Stimulated activated CD4-positive, alpha-beta T cell treated with anti-CD3 and anti-CD28 coated beads, Interleukin-1b, Interleukin-23, amount 100 ng/mL, for 1 hour (primary cell): ENCODE measurements at places on chromosomes 1 and 21.

DNA sequence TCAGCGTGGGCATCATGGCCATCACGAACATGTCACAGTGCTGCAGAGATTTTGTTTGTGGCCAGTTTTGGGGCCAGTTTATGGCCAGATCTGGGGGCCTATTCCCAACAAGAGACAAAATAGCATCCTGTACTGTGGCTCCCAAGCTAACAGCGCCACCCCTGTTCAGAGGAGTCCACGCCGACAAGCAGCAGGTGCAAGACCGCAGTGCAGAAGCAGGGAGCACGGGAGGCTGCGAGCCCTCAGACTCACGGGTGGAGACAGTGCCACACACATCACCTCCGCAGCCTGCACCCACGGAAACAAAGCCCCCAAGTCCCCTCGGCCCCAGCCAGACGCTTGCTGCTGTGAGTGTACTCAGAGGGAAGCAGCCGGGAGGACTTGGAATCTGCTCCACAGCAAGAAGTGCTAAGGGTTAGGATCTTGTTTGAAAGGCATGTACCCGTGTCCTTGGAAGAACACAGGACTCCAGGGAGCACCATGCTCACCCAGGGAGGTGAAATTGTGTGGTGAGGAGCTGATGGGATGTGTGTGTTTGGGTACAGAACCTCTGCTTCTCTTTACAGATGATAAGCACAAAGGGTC lies 7.1 kb downstream of the TCP10L start:
- DNase-seq = no peak

GRCh38 chr1:28064064-28064463 lies 24.3 kb downstream of the EYA3 start:
- DNase-seq = no peak

DNA sequence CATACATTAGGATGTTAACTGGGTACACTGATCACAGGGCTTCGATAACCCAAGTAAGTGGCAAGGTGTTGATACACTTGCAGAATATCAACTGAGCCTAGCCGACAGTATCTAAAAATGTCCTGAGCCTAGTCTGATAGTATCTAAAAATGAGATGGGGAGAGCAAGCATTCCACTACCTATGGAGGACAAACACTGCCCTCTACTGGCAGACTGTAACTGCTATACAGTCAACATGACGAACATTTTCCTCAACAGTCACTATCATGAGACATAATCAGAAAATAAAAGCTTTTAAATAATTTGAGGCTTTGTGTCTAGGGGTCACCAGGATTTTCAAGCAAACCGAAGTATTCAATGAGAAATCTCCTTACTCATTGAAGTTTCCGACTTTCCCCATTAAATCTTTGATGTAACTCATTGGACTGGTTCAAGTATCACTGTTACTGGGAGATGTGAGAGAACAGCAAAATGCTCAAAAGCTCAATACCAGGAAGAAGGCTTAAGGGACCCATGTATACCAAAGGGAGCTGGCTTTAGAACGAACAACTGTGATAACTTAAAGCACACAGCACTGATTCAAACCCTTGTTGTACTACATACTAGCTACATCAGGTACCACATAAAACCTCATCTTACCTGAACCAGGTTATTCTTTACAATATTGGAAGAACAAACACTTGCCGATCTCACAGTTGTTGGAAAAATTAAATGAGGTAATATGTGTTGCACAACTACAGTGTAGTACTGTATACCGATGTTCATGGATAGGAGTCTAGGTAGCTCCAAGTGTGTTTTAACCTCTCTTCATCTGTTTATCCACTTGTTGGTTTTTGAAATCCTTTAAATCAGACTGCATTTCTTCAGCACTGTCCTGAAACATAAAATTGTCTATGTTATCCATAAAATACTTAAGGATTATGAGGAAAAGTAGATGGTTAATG lies 31.1 kb upstream of the SLC45A3 start:
- peak; percentile 17 for DNase-seq

GRCh38 chr1:205630651-205631009 lies 1.2 kb downstream of the ELK4 start:
- no peak for DNase-seq

GRCh38 chr21:16913010-16913409 lies 599.8 kb upstream of the CXADR start:
- no peak for DNase-seq
